ENCODE measurements at places on chromosomes 4 and X.

DNA sequence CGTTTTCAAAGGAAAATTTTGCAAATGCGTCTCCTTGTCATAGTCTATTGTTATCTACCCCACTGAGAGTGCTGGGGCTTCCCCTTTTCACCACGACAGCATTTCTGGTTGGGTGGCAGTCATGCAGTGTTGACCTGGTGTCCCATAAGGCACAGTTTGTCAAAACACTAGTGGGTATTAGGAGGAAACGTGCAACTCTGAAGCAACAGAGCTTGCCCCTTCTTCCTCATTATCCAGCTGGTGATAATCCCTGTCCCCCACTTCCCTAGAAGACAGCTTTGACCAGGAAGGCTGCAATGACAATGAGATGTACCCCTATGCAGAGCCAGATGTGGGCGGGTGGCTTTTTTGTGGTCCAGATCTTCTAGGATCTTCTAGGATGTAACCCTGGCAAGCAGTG is 1.8 kb downstream of the TBC1D1 start:
- DNase-seq, result no peak

DNA sequence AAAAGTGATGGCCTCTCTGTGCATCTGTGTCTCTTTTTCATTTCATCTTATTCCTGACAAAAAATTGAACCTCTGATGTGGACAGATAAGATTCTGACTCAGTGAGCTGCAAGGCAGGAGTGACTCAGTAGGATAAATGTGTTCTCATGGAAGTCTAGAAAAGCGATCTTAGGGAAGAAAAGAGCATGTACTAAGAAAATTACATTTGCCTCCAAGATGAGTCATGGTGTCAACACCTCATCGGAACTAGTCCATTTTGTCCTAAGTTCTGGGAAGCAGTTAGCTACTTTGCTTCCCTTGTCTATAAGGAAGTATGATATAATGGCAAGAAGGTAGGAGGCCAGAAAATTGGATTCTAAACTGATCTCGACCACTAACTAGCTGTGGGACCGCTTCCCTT is 83.5 kb upstream of the AFF2 start:
- DNase-seq, result no peak

GRCh38 chr4:6031846-6032245 is 13.6 kb upstream of the C4orf50 start:
- no peak for DNase-seq

GRCh38 chrX:1452516-1453394 is at the start of gene ASMTL:
ASMTL (minus strand) TSS chrX:1452909; CDS start chrX:1452840, 69 bp downstream.
- peak; percentile 99 for DNase-seq

DNA sequence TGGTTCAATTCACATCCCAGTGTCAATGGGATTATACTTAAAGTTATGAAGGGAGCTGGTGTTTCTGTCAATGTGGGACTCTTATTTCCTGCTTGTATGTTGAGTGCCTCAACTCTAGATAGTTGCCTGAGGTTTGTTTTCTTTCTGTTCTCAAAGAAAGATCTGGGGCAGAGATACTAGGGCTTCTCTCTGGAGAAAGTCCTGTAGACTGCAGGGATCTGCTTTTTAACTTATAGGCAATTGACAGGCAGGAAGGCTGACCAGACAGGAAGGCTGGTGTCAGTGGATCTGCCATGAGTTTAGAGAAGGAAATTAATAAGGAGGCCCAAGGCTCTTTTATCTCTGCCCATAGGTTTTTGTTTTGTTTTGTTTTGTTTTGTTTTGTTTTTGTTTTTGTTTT is 64.0 kb upstream of the PRKX start:
- no peak for DNase-seq

DNA sequence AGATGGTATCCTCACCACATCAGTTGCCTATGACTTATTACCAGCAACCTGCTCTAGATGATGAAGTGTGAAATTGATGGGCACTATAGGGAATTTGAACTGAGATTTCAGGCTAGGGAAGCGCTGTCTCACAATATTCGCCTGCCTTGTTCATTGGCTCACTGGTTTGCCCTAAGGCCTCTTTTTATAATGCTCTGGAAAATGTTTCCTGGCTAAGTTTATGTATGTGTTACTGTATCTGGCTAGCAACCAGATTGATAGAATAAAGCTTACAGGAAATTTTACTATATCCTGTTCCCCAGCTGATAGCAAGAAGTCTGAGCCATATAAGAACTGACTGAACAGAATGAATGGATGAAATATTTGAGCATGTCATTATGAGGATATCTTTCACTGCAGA is 71.6 kb downstream of the GSTCD start:
- no peak for DNase-seq

DNA sequence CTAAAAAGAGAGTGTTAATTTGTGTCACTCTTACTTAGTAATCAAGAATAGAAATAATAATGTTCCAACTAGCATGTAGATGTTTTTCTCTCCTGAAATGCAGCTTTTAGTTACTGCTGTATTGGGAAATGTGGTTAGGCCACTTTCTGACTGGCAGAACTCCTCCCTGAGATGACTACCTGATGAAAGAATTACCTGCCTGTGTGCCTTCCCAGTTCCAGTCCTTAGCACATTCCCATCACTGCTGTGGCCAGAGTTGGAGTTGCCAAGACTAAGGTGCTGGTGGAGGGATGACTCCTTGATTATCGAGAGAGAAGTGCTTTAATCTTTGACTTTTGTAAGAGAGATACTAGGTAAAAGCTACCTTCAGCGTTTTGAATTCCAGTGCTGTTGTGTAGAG is 9.5 kb downstream of the GAB1 start:
- DNase-seq, result no peak

DNA sequence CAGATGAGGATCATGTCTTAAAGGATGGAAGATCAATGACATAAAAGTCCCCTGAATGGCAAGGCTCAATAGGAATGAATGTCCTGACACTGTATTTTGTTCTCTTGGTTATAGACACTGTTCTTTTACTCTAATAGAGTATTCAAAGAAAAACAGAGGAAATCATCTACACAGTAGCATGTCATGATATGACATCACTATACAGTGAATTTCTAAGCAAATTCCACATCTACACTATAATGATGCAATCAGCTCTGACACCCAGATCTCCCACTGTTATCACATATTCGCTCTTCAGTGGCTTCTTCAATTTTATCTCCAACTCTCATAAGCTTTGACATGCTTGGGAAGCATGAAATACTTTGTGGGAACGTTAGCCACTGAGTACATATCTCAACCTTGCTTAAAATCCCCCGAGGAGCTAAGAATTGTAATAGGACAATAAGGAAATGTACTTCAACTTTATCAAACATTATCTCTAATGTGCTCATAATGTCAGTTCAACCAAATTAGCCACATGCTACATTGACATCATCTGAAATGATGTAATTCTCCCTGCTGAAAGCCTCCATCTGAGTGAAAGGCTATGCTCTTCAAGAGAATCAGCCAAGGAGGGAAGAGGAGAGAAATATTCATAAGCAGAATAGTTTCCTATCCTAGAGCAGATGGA is 139.6 kb upstream of the PTCHD1 start:
- no peak for DNase-seq
